ENCODE measurements at places on chromosomes 5 and 9.

DNA sequence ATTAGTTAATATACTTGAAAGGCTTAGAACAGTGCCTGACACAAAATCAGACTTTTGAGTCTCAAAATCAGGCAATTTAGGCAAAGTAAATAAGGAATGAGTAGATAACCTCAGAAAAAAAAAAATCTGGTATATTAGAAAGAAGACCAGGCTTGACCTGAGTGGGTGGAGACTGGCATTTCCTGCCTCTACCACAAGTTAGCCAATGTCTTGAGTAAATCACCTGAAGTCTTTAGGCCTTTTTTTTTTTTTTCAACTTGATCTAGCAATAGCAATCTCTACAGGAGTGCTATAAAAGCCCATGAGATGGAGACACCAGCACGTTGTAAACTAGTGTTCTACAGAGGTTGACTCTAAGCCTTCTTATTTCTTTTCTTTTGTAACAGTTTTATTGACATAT lies 104.2 kb upstream of the RASEF start:
- DNase-seq = no peak

GRCh38 chr5:58885260-58885659 lies 302.4 kb downstream of the RAB3C start:
- no peak for DNase-seq

DNA sequence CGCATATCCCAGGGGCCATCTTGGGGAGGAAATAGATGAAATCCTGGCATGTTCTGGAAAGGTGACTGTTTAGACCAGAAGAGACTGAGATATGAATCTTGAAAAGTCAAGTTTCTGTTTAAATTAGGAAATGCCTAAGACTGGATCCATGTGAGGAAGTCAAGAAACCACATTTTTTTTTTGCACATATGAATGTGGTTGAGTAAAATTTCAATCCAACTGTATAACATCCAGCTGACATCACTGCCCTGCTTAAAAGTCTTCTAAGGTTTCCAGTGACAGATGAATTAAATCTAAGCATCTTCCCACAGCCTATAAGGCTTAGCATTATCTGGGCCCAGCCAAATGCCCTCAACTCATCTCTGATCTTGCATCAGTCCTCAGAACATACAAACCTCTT lies 47.7 kb upstream of the TCERG1 start:
- DNase-seq = peak; percentile 37

- peak; percentile 98 for DNase-seq
Measured at GRCh38 chr5:142296914-142297417, 27.9 kb downstream of the SPRY4 start.

- DNase-seq = peak; percentile 3
Measured at GRCh38 chr9:24832307-24832706, 286.6 kb upstream of the IZUMO3 start.

- DNase-seq = no peak
Measured at GRCh38 chr5:33877449-33877848, 14.3 kb downstream of the ADAMTS12 start.

DNA sequence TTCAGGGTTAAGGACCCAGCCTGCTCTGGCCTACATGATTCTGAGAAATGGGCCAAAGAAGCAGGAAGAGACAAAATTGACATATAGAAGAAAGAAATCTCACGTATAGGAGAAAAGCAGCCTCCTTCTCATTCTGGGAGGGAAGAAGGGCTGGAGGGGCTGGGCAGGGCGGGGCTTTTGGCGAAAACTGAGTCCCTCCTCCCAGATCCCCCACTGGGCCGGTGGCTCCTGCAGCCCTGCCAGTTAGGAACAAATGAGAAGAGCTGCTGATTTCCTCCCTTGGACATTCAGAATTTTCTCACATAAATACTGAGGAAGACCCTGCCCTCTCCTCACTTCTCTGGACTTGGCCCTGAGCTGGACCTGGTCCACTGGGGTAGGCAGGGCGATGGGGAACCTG lies at the start of gene WNT8A:
TSS of gene WNT8A (plus strand) at position 332 of the 400 bp plus-strand sequence. CDS start 95 bp downstream, outside the sequence.
- no peak for DNase-seq

- DNase-seq = no peak
Measured at GRCh38 chr9:121946465-121946864, 146.6 kb downstream of the TTLL11 start.

GRCh38 chr5:77867194-77867691 lies 91.1 kb upstream of the TBCA start:
- peak; percentile 37 for DNase-seq

- DNase-seq = no peak
Measured at GRCh38 chr9:91915524-91916263, 34.3 kb downstream of the ROR2 start.

DNA sequence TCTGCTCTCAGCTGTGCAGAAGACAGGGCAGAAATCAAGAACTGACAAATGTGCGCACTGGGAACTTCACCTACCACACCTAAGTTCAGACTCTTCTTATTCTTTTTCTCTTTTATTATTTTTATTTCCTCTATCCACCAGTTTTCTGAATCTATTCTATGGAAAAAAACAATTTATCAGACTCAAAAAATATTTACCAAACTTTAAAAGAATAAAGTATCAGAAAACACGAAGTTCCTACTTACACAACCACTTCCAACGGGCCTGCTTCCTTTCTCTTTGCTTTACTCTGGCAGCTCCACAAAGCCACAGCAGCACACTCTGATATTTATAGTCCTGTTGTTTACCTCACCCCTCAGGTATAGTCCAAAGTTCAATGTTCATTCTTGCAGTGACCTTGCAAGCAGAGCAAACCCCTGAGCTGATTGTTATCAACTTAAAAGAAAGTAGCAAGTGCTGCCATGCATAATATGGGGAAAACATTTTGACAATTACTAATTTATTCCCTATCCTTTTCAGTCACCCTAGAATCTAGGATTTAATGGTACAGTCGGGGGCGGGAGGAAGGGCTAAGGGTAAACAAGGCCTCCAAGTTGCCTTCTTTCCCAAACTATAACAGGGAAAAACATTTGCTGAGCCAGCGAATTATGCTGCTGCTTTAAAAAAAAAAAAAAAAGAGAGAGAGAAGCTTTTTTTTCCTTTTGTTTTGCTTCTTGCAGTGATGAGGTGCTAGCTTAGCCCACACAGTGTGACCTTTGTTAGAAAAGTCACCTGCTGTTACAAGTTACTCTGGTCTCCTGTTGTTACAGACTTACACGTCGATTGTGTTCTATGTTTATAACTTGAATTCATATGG lies at the start of gene SELENOP:
TSS of gene SELENOP (minus strand) at position 302 of the 856 bp plus-strand sequence. CDS start 3,539 bp downstream, outside the sequence.
- DNase-seq = no peak

DNA sequence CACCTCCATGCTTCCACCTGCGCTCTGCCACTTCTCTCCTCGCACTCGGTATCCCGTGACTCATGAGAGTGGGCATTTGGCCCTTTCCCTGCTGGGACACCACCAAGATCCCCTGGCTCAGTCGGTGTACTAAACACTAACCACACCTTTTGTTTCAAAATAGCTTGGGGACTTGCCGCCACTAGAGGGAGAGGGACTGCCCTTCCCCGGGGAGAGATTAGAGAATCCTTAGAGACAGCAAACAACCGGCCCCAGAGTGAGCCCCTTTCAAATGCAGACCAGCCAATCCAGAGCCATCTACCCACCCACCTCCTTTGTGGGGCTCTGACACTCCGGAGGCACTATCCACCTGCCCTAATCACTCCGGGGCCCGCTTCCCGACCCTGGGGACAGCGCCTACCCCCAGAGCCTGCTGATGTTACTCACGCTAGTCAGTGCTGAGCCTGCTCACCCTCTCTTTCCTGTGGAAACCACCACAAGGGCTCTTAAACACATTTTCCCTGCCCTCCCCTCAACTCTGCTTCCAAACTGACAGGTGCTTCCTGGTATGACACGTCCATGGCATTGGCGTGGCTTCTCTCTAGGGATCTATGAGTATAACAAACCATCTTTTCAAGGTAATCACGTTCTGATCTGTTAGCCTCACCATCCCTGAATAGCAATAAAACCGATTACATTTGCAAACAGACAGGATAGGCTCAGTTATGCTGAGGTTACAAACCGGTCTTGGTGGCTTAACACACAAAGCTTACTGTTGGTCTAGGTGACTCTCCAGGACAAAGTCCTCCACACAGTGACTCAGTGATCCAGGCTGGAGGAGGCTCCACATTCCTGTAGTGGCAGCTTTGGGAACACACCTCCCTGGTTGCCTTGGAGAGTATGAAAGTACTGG lies 180.1 kb upstream of the MVB12B start:
- DNase-seq = no peak

DNA sequence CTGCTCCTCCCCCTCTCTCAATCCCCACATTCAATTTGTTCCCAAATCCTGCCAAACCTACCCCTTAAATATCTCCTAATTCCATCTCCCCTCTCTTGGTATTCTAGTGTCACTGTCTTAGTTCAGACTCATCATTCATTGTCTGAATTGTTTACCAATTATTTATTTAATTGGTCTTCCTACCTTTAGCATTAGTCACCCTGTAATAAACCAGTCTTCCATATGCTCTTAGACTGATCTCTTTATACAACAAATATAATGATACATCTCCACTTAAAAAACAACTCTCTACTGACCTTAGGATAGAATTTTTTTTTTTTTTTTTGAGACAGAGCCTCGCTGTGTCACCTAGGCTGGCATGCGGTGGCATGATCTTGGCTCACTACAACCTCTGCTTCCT lies 51.4 kb downstream of the RFK start:
- DNase-seq = no peak

DNA sequence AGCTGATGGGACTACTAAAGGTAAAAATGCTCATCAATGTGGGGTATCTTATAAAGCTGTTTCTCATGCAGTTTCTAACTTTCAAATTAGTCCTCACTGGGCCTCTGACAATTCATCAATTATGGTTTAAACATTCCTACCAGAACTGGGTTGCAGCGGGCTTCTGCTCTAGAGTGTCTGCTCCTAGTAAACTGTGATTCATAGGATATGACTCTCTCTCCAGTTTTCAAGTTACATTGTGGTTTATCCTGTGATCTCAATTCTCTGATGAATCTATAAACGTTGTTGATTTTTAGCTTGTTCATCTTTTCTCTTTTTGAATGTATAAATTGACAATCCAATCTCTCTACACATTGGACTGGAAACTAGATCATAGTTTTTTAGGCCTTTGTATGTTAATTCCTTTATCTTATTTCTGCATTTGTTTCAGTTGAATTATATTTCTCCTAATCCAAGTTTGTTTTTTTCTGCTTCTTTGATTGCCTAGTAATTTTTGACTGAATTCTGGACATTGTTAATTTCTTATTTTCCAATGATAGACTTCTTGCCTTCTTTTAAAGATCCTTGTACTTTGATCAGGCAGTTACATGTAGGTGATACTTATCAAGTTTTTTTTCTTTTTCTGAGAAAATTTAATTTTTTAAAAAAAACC lies 822.6 kb downstream of the TLE1 start:
- DNase-seq = peak; percentile 63

GRCh38 chr5:135700731-135701130 lies 121.9 kb upstream of the CXCL14 start:
- DNase-seq = no peak

DNA sequence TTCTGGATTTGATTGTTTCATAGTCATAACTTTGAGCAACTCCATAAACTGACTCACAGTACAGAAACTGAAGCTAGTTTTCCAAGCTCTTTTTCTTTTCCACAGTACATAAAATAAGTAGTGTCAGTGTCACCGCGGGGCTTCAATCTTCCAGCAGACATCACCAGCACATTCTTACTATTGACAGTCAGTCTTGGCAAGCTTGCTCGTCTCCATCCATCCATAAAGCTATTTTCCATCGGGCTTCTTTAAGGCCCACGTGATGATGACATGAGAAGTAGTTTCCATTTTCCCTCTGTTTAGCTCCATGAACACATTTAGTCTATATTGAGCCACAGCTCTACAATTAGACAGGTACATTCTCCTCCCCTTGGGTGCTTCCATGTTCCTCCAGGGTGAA lies 443.4 kb downstream of the KDM4C start:
- DNase-seq = no peak

DNA sequence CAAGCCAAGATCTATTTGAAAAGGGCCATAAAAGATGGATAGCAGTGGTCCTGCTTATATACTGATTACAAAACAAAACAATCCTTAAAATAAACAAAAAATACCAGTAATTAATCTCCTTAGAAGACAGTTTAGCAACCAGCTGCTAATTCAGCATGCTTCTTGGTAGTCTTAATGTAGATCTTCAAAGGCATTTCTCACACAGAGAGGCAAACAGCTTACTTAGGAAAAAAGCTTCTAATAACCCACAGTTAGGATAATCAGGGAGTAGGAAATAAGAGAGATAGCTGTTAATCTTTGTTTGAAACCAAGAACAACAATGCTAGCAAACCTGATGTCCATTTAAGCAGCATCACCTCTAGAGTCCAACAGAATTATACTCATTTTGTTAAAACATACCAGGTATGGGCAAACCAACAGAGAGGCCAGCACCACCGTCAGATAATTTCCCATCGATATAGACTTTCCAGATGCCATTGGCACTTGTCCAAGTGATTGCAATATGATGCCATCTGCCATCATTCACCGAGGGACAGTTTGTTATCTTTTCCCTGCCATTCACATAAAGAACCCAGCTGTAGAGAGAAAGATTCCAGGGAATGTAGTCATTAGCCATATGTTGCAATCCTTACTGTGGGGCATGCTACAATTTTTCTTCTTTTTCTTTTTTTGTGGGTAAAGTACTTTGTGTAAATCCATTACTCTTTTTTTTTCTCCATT lies 105.6 kb upstream of the TXNDC8 start:
- peak; percentile 81 for DNase-seq

GRCh38 chr5:10290438-10290837 lies 17.3 kb downstream of the CMBL start:
- no peak for DNase-seq

DNA sequence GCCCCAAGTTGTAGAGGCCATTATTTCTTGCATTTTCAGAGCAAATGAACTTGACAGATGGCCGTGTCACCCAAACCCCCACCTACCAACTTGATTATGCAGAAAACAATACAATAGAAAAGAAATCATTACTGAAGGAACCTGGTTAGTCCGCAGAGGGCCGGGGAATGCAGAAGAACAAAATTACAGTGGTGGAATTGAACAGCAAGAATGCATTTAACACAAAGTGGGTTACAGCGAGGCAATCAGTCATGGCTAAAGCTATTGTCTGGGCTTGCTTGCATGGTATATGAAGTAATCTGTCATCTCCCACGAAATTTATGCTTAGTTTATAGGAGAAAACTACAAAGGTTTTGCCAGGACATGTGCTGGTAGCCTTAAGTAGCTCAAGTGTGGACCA lies 238.3 kb upstream of the IRX1 start:
- no peak for DNase-seq

DNA sequence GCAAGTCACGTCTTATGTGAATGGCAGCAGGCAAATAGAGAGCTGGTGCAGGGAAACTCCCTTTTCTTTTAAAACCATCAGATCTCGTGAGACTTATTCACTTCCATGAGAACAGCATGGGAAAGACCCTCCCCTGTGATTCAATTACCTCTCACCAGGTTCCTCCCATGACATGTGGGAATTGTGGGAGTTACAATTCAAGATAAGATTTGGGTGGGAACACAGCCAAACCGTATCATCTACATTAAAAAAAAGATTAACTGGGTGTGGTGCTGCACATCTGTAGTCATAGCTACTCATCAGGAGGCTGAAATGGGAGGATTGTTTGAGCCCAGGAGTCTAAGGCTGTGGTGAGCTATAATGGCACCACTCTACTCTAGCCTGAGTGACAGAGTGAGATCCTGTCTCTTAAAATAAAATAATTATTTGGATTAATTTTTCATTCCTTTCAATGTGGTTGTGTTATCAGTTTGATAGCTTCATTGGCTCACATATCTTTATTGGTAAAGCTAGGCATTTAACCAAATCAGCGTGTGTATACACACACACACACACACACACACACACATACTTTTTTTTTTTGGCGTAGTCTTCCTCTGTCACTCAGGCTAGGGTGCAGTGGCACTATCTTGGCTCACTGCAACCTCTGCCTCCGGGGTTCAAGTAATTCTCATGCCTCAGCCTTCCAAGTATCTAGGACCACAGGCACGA lies 21.8 kb downstream of the DENND4C start:
- no peak for DNase-seq
